ENCODE measurements at places on chromosomes 7 and 10. TPM values are rescaled to one million over a fixed set of nuclear protein-coding genes. Genes with fewer than 3 reads are reported as not detected.
A peak's percentile ranks its signal among the peaks of the same experiment; 100 is the strongest.

DNA sequence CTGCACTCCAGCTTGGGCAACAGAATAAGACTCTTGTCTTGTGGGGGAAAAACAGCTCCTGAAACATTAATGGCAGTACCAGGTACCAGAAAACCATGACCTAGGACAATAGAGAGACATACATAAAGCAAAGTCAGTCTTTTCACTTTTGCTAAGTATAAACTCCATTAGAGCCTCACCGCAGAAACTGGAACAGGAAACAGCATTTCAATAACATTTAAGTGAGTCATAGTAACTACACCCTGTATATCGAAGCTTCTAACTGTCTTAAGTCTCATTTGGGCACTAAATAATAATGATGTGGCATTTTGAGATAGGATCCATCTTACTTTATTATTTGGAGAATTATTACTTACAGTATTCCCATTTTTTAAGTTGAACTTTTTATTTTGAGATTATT is 517.8 kb upstream of the CELF2 start:
- no peak for DNase-seq

DNA sequence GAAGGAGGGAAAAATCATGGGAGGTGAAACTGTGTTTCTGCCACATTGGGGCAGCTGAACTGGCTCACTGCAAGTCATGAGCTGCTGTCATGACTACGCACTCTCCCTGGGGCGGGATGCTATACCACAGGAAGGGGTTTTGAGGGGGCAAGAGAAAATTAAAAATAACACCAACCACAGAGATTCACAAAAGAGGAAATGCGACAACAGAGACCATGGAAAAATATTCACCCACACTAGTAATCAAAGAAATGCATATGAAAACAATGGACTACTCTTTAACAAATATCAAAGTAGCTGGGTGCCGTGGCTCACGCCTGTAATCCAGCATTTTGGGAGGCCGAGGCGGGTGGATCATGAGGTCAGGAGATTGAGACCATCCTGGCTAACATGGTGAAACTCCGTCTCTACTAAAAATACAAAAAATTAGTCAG is 65.2 kb upstream of the TM9SF3 start:
- DNase-seq, result peak; percentile 40

DNA sequence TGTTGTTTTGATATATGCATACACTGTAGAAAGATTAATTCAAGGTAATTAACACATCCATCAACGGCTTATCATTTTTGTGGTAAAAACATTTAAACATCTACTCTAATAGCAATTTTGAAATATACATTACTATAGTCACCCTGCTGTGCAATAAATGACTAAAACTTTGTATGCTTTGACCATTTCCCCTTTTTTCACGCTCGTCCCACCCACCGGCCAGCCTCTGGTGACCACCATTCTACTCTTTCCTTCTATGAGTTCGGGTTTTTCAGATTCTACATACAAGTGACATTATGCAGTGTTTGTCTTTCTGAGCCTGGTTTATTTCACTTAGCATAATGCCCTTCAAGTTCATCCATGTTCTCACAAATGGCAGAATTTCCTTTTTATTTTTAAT is 21.3 kb downstream of the CYCS start:
- DNase-seq, result no peak

The ARMH3 gene
- 23.9 TPM for total RNA-seq

The ZNF804B gene
- total RNA-seq, result not detected

All from activated CD4-positive, alpha-beta memory T cell treated with anti-CD3 and anti-CD28 coated beads, Interleukin-2, amount 10 ng/mL, durations not matched to agents 7 days and 5 days (primary cell).